ENCODE measurements at places on chromosomes 12 and 14.
A peak's percentile ranks its signal among the peaks of the same experiment; 100 is the strongest.

GRCh38 chr14:24079491-24080141, 8.3 kb downstream of the CPNE6 start:
- peak; percentile 65 for DNase-seq

GRCh38 chr12:109900752-109901580, 892 bp downstream of the TCHP start:
- DNase-seq = peak; percentile 34

DNA sequence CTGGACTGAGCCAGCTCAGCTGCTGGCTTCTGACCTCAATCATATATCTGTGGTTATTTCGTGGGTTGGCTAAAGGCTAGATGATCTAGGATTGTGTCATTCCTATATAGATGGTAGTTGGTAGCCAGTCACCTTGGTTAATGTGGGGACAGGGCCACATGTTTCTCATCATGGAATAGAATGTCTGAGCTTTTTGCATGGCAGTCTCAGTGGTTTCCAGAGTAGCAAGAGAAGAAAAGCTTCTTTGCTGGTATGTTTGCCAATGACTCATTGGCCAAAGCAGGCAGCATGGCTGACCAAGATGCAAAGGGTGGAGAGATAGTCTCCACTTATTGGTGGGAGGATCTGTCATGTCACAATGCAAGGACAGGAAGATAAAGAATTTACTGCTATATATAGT, 746.4 kb upstream of the FLRT2 start:
- DNase-seq = no peak

GRCh38 chr12:104507672-104508071, 50.9 kb downstream of the CHST11 start:
- no peak for DNase-seq
